Activated T-helper 1 cell treated with anti-CD3 and anti-CD28 coated beads, Interleukin-2, amount 50 U/mL, for 16 hours (primary cell): ENCODE measurements at places on chromosomes 3 and 15.

DNA sequence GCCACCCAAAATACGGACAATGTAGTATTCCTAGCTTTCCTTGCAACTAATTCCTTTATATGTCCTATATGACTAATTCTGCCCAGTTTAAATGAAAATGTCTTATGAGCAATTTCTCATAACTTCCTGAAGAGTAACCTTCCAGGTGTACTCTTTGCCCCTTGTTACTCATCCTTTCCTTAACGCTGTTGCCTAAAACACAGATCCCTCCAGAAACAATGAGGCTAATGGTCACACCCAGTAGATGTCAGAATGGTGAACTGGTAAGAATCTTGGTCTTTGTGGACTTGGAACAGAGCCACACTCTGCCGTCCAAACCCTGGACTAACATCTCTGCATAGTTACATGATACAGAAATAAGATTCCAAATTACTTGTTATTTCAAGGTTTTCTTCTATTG is 497.9 kb downstream of the IGSF11 start:
- no peak for DNase-seq

DNA sequence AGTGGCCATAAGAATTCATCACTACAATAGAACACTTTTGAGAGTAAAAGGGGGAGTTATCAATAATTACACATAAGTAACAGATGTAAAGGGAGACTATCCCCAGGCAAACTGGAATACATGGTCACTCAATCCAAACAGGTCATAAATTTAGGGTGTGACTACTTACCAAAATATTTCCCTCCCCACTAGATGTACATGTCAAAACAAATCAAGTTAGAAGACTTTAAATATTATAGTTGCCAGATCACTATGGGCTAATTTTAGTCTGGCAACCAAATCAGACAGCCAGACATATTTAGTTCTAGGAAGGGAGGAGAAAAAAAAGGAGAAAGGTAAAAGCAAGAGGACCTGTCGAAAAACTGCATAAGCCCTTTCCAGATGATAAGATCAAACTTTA is 23.1 kb downstream of the SLC24A5 start:
- no peak for DNase-seq

DNA sequence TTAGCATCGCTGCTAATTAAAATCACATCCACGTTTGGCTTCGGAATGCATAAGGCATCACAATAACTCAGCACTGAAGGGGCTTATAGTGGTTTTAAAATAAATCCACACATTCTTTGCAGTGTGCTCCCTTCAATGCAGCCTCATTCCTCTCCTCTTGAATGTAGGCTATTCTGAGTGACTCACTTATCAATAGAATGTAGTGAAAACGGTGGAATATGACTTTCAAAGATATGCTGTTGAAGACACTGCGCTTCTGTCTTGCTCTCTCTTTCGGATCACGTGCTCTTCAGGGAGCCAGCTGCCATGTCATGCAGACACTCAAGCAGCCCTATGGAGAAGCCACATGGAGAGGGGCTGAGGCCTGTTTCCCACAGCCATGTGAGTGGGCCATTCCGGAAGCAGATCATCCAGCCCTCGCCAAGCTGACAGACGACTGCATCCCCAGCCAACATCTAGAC is 87.4 kb downstream of the CRYGS start:
- no peak for DNase-seq

DNA sequence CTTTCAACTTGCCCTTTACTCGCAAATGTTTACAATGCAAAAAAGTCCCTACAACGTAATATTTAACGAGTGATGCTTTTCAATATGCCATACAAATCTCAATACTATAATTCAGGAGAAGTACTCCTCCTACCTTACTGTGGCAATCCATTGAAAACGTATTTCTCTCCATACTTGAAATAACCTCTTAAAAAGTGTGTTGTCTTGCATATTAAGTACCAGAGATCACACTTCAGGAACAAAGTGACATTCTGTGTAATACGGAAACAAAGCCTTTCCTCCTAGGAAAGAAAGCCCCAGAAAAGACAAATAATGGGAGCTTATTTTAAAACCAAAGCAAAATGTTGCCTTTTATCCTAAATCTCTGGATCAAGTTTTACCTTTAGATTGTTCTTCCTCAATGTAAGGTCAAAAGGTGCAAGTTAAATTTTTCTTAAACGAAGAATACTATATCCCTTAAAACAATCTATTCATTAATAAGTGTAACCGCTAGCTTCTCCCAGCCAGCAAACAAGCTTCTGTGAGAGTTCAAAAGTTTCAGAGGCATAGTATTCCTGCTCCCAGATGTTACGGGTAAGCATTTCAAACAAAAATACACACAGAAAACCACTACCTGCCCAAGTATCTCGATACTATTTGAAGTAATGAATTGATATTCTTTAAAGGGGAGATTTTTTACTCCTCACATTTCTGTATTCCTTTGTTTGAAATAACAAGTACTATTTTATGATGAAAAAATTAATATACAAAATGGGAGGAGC is 1.7 kb downstream of the TJP1 start:
- no peak for DNase-seq
